ENCODE measurements at places on chromosomes 12 and 14.
A peak's percentile ranks its signal among the peaks of the same experiment; 100 is the strongest.

DNA sequence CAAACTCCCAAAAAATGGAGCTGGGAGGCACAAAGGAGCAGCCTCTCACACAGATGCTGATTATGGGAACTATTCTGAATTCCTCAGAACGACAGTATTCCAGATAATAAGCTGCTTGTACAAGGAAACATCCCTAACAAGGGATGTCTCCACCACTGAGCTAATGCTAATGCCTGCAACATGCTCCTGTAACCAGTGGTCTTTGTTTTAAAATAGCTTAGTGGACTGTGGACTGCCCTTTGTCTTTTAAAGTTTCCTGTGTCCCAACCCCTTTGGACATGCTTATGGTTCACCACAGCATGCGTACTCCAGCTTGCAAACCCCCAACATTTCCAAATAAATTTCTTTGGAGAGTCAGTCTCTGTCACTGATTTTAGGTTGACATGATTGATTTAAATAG, 16.4 kb upstream of the PITPNM2 start:
- DNase-seq = no peak

GRCh38 chr14:45332360-45332988, 79.5 kb upstream of the MIS18BP1 start:
- DNase-seq = no peak

GRCh38 chr12:108152170-108152538, 23.1 kb downstream of the WSCD2 start:
- DNase-seq = no peak

DNA sequence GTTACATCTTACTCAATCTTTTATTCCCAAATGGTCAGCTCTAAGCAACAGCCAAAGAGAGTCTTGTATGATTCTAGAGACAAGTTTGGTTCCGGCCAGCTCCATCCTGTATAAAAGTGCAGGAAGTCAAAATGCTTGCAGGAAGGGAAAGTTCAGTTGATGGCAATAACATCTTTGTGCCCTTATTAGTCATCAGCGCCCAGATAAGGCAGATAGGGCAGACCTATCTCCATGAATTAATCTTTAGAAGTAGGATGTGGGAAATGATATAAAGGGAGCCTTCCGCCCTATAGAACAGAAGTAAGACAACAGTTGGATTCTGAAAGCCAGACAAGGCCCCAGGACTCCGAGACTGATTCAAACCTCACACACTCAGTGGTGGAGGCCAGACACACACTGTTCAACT, 6.4 kb downstream of the GNS start:
- no peak for DNase-seq

DNA sequence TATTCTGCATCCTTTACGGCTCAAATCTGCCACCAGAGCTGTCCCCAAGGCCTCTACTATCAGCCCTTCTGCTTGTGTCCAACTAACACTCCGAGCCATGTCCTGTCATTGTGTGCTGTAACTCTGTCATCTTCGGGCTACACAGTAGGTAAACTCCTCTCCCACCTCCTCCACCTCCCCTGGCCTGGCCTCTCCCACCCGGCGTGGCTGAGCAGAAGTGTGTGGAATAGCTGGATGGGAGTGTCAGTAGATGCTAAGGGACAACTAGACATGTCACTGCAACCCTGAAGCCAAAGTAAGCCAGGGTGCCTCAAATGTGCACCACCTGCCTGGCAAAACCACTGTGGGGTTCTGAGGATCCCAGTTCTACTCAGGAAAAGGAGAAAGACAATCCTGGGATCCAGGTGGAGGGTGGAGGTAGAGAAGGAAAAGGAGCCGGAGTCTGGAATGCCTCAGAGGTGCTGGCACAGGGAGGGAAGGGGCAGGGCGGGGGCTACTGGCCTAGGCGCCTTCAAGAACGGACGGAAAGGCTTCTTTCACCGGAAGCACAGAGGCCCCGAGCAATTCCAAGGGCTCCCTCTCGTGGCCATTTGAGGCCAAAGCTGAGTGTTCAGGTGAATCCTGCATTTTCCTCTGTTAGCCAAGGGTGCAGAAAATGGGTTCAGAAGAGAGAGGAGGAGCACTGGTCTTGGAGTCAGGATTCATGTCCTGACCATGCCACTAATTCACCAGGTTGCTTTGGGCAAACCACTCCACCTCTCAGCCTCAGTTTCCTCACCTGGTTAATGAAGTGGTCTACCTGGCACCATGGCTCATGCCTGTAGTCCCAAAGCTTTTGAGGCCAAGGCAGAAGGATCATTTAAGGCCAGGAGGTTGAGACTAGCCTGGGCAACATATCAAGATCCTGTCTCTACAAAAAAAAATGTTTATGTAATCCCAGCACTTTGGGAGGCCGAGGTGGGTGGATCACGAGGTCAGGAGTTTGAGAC, 20.5 kb upstream of the FAM181A start:
- peak; percentile 94 for DNase-seq

DNA sequence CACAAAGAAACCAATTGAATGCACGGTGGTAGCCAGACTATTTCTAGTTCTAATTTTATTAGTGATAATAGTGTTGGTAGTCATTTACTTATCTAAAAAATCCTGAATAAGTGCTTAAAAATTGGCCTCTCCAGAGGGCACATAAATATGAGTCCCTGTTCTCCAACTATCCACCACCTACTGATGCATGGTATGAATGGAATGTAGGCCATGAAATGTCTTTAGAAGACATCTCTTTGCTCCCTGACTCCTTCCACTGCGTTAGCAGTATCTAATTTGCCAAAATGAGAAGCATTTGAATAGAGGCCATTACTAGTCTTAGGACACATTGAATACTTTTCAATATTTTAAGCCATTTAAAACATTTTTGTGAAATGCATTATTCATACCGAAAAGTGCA, 261.7 kb downstream of the LRFN5 start:
- DNase-seq = no peak

DNA sequence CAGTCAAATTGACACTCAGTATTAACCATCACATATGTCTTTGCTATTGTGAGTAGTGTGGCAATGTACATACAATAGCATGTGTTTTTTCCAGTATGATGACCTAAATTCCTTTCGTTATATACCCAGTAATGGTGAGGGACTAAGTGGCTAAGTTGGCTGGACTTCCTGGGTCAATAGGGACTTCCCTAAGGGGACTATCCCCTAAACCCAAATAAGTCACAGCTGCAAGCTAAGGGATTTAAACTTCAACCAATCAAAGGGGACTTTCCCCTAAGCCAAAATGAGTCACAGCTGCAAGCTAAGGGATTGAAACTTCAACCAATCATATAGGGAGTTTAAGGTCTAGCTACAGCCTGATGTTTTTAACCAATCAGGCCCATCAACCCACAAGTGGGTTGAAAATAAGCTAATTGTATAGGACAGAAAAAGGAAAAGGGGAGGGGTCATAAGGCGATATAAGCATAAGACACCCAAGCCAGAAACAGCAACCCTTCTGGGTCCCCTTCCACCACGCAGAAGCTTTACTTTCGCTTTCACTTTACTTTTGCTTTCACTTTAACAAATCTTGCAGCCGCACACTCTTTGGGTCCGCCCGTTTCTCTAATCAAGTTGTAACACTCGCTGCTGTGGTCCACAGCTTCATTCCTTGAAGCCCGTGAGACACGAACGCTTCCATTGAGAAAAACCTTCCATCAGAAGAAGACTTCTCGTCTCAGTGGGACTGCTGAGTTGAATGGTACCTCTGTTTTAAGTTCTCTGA, 404.4 kb downstream of the FLRT2 start:
- no peak for DNase-seq

DNA sequence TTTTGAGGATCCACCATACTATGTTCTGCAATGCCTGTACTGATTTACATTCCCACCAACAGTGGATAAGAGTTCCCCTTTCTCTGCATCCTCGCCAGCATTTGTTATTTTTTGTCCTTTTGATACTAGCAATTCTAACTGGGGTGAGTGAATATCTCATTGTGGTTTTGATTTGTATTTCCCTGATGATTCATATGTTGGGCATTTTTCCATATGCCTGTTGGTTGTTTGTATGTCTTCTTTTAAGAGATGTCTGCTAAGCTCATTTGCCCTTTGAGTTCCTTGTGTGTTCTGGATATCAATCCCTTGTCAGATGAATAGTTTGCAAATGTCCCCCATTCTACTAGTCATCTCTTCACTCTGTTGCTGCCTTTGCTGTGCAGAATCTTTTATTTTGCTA, 49.0 kb upstream of the MSRB3 start:
- DNase-seq = no peak

DNA sequence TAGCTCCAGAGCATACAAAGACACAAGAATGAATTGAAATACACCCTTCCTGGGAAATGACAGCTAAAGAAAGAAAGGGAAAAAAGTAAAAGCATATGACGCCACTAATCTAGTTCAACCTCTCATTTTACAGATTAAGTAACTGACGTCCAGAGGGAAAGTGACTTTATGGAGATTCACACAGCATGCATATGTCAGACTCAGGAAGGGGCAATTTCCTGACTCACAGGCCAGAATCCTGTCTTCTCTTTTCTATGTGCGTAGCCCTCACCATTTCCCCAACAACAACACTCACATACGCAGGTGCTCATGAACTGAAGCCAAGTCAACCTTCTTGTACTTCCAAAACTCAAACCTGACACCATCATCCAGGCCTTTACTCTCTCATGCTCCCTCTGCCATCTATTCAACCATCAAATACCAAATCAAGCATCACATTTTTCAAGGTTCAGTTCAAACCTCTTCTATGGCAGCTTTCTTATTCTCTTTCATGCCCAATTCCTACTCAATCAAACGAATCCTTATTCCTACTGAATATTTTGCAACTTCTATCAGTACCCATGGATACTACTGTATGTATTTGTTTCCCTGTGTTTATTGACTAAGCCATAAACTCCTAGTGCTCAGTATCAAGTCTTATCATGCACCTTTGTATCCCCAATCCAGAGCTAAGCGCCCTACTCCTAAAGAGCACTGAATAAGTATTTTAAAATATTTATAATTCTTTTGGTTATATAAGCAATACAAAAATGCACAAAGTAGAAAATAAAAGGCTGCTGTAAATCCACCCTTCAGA, 52.8 kb downstream of the STXBP6 start:
- DNase-seq = no peak

GRCh38 chr14:105088812-105089745, 23.8 kb upstream of the GPR132 start:
- DNase-seq = no peak

- no peak for DNase-seq
Measured at GRCh38 chr14:55298500-55298822, 27.2 kb downstream of the FBXO34 start.

GRCh38 chr14:75234173-75235115, 44.2 kb upstream of the FOS start:
- DNase-seq = peak; percentile 79

- no peak for DNase-seq
Measured at GRCh38 chr12:122891661-122892525, 4.0 kb downstream of the VPS37B start.

DNA sequence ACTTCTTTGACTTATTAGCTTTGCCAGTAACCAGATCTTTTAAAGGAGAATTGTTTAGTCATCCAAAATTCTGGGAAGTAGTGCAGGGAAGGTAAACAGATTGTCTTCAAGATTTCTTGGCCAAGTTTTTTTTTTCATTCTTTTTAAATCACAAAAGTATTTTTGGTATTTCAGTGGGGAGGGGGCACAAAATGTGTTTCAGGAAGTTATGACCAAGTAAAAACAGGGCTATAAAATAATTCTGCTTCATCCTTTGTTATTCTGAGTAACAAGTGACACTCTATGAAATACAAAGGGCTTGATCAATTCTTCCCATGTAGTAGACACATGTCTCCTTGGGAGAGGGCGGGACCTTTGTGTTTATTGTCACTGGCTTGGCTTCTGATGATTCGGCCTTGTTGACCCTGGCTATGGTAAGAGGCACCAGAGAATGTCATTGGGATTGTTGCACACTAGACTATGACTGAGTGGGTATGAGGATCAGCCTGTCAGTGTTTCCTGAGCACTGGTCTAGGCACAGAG, 55.4 kb downstream of the SUSD6 start:
- no peak for DNase-seq

GRCh38 chr14:52551696-52552062, 626 bp downstream of the TXNDC16 start:
- DNase-seq = no peak

Measured in posterior cingulate gyrus (tissue), 11 donors.